Activated CD8-positive, alpha-beta memory T cell treated with anti-CD3 and anti-CD28 coated beads, Interleukin-2, amount 50 U/mL, for 4 hours (primary cell): ENCODE measurements at places on chromosomes 3 and 15.

GRCh38 chr3:101890716-101891115 lies 41.4 kb downstream of the NFKBIZ start:
- DNase-seq: no peak

DNA sequence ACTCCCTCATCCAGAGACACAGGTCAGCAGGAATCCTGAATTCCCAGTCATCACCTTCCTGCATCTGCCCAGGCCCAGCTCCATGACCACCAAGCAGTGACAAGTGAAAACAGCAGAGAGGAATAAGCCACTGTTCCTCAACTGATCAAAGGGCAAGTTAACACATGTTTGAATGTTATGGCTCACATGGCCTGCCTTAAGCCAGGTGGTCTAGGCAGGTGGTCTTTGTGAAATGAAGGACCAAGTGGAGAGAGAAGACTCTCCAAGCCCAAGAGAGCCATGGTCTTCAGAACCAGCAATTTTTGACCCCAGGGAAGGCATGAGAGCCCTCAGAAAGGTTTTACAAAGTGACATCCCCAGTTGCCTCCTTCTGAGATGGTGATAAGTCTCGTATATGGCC lies 161.8 kb downstream of the EPHB1 start:
- DNase-seq: no peak

DNA sequence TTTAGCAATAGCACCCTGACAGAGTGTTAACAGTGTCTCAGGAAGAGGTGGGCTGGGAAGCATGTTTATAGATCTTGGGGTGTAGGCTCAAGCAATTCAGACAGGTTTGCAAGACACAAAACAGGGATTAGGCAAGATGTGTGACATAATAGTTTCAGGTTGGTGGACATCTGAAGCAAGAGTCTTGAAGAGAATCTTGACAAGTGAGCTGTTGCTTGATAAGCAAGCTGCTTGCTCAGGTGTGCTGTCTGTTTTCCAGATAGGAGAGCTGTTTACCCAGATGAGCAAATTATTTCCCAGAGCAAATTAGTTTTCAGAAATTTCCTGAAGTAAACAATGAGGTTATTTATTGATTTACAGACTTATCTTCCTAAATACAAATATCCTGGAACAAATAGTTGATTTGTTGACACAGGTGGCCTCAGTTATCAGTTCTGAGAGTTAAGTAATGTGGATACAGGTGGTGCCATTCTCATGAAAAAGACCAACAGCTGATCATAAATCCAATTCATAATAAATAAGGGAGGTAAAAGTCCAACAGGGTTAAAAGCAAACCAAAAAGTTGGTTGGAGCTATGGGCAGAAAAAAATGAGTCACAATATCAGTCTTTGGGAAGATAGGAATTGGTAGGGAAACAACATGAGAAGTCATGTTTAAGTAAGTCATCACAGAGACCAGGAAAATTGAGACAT lies 437.3 kb downstream of the TBL1XR1 start:
- no peak for DNase-seq

DNA sequence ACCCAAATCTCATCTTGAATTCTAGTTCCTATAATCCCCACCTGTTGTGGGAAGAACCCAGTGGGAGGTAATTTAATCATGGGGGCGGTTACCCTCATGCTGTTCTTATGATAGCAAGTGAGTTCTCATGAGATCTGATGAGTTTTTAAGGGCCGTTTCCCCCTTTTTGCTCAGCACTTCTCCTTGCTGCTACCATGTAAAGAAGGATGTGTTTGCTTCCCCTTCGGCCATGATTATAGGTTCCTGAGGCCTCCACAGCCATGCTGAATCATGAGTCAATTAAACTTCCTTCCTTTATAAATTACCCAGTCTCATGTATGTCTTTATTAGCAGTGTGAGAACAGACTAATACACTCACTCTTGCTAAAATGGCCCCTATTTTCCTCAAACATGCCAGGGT lies 374.7 kb downstream of the TUSC7 start:
- no peak for DNase-seq

DNA sequence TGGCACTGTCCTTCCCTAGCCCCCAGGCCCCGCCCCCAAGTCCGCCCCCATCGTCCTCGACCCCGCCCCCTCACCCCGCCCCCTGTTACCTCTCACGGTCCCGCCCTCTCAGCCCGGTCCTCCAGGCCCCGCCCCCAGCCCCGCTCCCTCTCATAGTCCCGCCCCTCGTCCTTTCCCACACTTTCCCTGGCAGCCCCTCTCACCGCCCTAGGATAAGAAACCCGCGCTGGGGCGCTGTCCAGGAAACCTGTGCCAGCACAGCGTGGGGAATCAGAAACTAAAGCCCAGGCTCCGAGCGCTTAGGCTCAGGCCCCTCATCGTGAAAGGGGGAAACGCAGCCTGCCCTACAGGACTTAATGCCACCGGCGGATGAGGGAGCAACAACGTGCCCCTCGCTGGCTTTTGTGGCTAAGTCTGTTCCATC lies 20.9 kb downstream of the TRPM1 start:
- peak; percentile 19 for DNase-seq

DNA sequence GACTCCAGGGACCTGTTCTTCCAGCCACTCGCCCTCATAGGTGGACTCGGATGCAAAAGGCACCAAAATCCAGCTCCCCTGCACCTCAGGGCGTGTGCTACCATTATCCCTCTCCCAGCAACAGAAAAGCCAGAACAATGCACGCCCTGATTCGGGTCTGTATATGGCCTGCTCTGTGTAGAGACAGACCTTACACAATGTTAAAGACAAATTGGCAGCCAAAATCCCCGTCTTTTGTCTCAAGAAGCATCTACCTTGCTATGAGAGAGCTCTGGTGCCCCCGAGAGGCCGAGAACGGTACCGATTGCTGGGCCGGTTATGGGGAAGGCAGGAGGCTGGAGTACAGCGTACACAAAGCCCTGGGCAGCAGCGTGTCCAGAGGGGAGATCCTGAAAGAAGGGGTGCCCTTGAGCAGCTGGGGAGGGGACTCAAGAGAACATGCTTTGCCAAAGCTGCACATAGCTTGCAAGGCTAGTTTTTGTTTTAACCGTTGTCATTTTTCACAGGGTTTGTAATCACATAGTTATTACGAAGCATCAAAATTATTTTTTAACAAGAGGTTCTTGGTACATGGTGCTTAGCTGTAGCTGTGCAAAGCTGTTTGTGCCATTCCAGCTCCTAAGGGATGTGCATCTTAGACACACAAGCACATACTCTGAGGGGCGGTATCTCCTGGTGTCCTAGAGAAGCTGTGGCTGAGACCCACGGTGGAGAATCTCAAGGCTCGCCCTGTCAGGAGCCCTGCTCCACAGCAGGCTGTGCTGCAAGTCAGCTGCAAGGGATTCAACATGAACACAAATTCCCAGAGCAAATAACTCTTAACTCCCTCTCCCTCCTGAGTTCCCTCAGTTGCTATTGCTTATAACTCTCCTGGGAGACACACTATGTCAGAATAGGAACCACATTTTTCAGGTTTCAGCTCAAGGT lies 461.5 kb upstream of the PPP2R3A start:
- no peak for DNase-seq

DNA sequence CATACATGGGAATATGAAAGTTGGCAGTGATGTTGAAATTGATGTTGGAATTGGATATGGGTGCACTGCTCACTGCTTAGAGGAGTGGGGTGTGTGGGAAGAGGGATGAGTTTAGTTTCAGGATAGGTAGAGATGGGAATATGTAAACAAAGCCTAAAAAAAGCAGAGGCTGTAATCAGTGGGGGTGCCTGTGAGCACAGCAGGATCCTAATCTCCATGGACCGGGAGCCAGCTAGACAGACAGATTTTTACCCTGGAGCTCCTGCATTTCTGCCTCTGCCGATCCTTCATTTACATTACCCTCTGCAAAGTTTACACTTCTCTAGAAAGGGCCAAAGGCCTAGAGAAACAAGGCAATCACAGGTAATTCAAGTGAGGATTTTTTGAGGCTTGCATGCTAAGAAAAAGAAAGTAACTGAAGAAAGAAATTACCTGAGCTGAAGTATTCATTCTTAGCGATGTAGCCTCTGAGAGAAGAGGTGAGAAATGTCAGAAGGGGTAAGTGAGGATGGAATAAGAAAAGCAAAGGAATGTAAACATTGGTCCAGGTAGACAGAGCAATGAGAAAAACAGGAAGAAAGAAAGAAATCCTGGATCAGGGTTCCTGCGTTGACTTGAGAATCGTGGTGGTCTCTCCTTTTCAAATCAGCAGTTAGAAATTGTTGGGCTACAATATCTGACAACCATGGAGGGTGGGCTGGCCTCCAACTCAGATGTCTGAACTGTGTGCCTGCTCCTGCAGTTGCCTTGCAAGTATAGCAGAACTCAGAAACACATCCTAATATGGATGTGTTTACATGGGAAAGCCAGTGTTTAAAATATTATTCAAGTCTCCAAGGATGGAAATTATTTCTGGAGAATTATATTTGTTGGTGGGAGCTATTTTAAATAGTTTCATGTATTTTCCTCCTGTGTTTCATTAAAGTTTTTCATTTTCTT lies 79.8 kb downstream of the CRTC3 start:
- no peak for DNase-seq

DNA sequence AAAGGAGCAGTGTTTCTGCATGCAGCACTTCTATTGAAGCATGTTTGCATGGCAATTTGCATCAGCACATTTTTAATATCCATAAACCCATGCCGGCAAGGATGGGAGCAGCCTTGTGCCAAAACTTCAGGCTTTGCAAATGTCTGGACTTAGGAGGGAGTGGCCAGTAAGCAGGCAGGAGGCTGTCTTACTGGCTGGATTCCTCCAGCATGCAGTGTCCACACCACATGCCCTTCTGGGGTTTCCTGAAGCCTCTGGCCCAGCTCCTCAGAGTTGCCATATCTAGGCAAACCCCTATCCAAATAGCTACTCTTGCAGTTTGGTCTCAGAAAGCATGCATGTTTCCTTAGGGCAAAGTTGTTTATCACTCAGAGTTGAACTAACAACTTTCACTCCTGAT lies 139.1 kb upstream of the MRPS22 start:
- DNase-seq: no peak

GRCh38 chr3:38805765-38806386 lies 10.1 kb downstream of the SCN10A start:
- no peak for DNase-seq

DNA sequence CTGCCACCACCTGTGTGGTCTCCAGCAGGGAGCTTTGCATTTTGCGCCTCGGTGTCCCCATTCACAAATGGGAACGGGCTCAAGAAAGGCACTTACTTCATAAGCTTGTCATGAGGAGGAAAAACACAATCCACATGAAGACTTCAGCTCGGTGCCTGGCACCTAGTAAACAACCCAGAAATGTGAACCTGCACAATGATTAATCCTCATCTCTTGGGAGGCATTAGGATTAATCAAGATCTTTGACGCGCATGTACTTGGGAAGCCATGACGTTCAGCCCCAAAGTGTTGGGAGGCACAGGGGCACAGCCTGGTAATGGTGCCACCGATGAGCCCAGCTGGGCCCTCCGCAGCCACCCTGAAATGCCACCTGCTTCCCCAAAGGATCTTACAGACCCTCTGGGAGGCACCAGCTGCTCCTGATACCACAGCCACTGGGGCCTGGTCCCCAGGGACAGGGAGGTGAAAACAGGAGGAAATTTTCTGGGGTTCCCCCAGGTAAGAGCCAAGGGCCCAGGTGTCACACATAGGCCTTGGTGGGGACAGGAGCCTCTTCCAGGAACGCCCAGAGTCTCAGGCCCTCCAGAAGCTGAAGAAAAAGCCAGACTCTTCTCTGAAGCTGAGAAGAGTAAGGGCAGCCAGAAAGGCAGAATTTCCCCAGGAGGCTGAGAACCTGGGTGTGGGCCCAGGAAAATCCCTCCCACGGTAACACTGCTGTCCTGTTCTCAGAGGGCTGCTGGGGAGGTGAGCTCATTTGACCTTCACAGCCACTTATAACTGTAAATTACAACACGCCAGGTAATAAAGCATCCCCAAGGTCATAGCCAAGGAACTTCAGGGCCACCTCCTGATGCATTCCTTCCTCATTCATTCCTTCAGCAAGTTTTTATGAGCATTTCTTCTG lies 507.5 kb downstream of the SHQ1 start:
- DNase-seq: no peak

DNA sequence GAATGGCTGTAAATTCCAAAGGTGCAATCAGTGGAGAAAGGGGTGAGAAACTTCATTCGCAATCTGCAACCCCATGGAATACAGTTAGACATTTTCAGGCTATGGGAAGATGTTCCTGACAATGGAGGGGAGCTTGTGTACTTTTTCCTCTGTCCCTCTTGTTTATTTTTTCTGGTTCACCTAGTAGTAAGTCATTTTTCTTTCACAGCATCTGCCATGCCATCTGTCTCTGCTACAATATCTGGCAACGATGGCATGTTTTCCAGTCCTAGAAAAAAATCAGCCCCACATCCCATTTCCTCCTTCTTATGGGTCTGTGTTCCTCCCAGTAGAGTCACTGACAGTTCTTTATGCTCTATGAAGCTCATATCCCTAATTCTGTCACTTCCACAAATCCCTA lies 76.0 kb downstream of the SSR3 start:
- no peak for DNase-seq

DNA sequence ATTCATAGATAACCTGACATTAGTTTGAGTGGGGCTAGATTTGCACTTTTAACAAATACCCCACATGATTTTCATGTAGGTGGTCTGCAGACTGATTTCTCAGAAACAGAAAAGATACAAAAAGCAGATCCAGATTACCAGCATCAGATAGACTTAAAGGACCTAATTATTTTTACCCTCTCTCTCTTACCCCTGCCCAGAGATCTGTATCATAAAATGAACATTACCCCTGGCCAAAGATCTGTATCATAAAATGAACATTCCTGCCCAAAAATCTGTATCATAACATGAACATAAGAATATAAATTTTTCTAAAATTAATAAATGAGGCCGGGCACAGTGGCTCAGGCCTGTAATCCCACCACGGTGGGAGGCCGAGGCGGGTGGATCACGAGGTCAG lies 14.6 kb upstream of the TRPC1 start:
- no peak for DNase-seq
